ENCODE measurements at places on chromosomes 5 and 9.

GRCh38 chr5:151298063-151298855 is 5.3 kb downstream of the SLC36A3 start:
- peak; percentile 28 for DNase-seq

DNA sequence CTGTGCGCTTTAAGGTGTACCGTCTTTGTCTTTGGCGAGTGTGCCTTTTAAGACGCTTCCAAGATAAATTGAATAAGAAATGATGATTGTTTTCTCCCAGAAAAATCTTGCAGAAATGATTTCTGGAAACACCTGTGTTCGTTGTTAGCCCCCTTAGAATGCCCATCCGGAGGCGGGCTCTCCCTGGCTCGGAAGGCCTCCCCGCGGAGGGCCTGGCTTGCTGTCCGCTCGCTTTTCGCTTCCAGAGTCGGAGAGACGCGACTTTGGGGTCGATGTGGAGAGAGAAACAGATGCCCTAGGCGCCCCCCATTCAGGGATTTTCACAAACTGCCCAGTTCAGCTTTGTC is 23.9 kb downstream of the LECT2 start:
- no peak for DNase-seq

- DNase-seq, result peak; percentile 79
Observed at GRCh38 chr5:56517011-56517416, 283.9 kb upstream of the ANKRD55 start.

DNA sequence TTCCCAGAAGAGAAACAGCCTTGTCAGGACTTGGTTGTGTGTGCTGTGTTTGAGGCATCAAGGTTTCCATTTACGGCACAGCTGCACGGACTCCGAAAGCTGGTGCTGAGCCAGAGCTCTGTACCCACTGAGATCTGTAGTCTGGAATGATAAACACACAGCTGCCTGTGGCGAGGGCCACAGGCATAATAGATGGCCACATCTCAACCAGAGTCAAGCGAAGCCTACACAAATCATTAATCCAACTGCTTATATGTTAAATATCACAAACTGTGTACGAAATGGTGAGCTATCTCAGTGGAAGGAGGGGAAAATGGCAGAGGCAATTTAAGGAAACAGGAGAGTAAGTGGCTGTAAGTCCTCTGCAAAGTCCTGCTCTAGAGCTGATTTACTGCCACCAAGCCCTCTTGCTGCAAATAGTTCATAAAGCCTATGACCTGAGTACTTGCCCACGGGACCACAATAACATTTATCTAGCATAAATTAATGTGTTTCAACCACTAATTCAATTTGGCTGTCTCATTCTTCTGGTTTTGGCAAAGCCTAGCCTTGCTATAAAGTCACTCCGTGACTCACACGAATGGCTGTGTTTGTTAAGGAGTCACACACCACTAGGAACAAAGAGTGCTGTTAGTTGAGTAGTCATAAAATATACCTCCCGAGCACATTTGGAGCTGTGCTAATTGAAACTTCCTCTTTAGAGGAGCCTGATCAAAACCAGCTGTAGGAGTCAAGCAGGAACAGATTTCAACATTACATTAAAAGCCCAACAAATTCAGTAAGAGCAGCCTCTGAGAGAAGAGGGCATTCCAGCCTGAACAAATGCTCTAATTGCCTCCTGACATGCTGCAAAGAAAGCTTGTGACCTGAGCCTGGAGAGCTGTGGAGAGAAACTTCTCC is 738.6 kb upstream of the ZNF608 start:
- no peak for DNase-seq

- DNase-seq, result no peak
Observed at GRCh38 chr5:92605591-92605990, 975.4 kb downstream of the NR2F1-AS1 start.

DNA sequence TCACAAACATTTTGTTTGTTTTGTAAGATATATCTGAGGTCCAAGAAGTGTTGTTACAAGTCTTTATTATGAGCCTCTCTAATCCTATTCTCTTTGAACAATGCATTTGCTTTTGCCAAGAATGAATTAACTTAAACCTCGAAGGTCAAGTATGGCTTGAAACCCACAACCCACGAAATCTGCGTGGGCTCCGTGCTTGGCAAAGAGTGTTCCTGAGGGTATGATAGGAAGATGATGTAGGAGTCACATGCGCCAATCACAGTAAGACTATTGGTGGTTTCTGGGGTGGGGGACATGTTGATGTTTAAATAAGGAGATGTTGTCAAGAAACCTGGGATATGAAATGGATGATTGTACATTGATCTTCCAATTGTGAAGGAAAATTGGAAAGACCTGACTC is 330.8 kb upstream of the RFX3 start:
- no peak for DNase-seq

DNA sequence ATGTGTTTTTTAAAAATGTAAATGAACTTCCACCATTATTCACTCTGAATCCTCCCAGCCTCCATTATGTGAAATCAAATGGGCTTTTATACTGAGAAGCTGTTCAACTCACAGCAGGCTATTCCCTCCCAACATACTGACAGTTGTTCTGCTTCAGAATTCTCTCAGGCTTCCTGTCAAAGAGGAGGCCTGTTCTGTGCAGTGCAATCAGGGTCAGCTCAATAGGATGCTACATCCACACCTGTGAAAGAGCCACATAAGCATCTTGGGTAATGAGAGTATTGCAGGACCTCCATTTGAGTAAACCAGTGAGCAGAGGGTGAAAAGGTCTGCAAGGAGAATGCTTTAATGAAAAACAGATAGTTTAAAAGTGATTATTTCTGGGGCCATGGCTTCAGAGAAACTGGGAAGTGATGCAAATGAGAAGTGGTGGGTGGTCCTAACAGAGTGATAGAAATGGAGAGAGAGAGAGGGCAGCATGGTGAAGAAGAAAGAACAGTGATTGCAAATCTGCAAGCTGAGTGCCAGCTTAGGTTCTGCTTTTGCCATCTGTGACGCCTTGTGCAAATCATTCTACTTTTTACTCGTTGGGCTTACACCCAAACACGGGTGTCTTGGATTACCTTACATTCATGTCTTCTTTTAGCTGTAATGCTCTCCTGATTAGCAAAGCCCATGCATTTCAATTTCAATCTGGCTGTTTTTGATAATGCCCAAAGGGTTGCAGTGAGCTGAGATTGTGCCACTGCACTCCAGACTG is 202.5 kb upstream of the NMUR2 start:
- DNase-seq, result no peak

All from CD14-positive monocyte (primary cell).